Trophoblast cell (in vitro differentiated cells and primary cell): ENCODE measurements at places on chromosomes 16 and 17.

DNA sequence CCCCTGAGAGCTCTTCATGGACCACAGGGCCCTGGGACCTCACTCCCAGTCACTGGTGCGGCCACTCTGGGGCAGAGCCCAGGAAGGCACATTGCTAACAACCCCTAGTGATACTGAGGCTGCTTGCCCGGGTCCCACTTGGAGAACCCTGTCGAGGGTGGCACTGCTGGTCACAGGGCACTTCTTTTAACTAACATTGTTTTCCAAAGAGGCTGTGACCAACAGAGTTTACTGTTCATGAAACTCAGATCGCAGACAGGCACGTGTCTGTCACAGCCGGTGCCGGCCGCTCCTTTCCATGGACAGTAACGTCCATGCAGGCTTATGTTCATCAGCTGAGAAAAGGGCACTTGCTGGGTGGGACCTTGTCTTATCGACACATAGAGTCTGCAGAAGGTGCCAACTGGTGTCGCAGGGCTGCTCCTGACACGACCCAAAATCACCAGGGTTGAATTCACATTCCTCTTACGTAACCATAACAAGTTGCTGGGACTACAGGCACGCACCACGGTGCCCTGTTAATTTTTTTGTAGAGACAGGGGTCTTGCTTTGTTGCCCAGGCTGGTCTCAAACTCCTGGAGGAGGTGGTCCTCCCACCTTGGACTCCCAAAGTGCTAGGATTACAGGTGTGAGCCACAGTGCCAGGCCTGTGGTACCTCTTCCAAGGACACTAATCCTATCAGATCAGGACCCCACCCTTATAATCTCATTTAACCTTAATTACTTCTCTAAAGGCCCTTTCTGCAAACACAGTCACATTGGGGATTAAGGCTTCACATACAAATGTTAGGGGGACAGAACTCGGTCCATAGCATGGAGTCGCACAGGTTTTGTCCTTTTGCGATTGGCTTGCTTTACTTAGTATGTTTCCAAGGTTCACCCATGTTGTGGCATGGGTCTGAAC lies 1.2 kb upstream of the ZC3H18 start:
- no peak for DNase-seq

GRCh38 chr16:78843978-78844377 lies 744.5 kb downstream of the WWOX start:
- DNase-seq = no peak

- DNase-seq = no peak
Measured at GRCh38 chr17:12671906-12672305, 6.2 kb downstream of the MYOCD start.

DNA sequence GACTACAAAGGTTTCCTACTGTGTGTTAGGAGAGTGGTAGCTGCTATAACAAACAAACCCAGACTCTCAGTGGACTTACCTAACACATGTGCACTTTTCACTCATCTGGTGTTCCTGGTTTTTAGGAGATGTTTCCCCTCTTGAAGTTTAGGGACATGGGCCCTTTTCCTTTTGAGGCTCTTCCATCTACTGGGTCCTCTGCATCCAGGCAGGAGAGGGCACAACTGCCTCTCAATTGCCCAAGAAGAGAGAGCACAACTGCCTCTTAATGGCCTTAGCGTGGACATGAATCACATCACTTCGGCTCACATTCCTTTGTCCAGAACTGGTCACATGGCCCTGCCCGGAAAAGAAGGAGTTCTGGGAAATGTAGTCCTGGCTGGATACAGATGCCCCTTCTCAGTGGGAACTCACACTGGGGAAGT lies 9.8 kb upstream of the TNRC6C start:
- DNase-seq = peak; percentile 29

- peak; percentile 44 for DNase-seq
Measured at GRCh38 chr17:44794851-44795413, 35.2 kb downstream of the GJC1 start.
